ENCODE measurements at places on chromosomes 1 and 21. TPM values are rescaled to one million over a fixed set of nuclear protein-coding genes. Genes with fewer than 3 reads are reported as not detected.
A peak's percentile ranks its signal among the peaks of the same experiment; 100 is the strongest.

GRCh38 chr1:15334995-15335394 lies 74.7 kb upstream of the EFHD2 start:
- DNase-seq, result no peak

DNA sequence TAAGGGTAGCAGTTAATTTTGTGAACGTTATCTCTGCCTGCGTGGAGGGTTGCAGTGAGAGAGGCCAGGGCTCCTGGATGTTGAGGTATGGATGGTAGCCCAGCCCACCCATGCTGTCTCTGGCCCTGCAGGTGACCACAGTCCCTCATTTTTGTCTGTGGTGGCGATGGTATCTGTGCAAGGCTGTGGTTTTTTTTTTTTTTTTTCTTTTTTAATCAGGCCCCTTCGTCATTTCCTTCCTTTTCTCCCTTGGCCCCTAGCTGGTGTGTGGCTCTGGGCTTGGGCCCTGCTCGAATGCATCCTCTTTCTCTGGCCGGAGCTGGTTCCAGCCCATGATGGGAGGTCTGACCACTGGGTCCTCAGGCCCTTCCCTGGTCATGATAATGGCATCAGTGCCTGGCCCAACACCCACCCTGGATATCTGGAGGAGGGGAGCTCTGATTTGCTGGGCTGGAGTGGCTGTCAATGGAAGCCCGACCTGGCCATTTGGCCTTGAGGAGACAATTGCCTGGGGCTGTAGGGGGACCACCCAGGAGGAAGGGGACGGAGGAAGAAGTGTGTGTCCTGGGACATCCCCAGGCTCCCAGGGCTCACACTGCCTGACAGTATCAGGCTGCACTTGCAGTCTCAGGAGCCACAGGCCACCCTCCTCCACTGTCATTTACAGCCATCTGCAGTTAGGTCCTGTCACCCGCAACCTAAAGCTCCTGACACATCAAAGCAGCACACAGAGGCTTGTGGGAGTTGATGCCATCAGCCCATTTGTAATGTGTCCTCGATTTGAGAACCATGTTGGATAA lies 8.1 kb upstream of the RNF187 start:
- DNase-seq, result no peak

Gene FAM110D
- total RNA-seq, result not detected

DNA sequence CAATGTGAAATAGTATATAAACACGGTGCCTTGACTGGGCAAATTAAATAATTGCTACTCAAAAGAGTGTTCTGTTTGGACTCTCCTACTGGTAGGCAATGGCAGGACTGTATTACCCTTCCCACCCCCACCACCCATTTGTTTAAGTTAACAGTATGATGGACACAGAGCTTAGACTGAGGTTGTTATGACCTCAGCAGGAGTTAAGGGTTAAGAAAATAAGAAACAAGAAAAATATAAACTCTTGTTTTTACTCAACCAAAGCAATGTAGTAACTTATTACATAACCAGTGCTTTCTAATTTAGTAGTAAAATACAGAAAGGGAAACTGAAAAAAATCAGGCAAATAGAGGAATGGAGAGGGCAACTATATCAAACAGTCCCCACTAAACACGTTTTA lies 19.9 kb upstream of the SERPINC1 start:
- no peak for DNase-seq

DNA sequence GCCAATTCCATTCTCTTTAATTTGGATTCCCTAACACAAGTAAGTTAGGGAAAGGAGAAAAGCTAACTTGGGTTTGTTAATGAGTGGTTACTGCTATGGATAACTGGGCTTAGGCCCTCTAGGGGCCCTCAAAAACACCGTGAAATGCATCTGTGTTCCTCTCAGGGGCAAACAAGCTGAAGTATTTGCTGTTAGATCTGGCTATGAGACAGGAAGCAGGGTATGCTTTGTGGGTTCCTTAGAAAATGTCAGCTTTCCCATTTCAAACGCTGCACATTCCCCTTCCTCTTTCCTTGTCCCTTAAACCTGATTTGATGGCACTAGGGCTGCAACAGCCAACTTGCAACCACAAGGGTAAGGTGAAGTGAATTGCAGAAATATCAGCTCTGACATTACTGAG lies 5.7 kb upstream of the CAP1 start:
- DNase-seq, result peak; percentile 37

Gene UQCRHL
- total RNA-seq, result 0.69 TPM

DNA sequence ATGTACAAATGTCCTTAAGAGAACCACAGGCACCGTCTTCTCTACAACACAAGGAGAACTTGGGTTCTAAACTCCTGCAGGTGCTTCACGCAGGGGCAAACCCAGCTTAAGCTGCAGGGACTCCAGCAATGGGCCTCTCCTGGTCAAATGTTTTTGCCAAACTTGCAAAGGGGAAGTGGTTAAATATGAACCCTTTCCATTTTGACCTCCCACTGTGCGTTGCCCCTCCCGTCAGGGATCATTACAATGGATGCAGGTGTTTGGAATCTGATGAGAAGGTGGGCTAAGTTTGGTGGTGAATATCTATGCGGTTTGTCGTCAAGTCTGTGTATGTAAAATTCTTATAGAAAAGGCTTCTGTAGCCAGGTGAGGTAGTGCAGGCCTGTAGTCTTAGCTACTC lies 29.1 kb upstream of the SLC25A33 start:
- no peak for DNase-seq

DNA sequence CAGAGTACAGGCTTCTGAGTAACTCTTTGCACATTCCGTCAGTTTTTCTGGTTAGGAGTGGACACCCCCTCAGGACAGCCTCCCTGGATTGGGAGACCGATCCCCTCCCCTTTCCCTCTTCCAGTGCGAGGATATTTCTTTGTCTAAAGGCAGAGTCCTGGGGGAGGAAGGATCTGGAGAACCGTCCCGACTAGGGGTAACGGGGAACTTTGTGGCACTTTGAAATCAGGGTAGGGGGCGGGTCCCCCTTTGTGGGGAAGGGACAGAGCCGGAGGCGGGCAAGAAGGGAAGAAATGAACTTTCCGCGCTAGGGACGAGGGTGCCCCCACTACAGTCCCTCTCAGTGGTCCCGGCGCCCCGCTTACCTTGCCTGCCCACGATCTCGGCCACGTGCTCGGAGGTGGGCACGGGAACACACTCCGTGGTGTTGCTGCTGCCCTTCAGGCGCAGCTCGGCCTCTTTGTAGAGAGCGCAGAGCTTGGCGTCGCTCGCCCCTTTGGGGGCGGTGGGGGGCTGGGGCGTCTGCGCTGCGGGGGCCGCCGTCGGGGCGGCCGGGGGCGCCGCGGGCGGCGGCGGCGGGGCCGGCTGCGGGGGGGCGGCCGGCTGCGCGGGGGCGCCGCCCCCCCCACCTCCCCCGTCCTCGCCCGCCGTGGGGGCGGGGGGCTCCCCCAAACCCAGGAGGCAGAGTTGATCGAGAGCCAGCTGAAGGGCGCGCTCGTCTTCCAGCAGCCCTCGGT lies 917 bp downstream of the MEX3A start:
- no peak for DNase-seq

- no peak for DNase-seq
These were observed 674 bp downstream of the PPFIA4 start for GRCh38 chr1:203026666-203027663.

GRCh38 chr1:40684669-40685068 lies 6.8 kb upstream of the NFYC start:
- DNase-seq, result no peak

- DNase-seq, result no peak
These were observed 155.4 kb downstream of the PGBD5 start for GRCh38 chr1:230270559-230271281.

- DNase-seq, result no peak
These were observed 34.2 kb downstream of the SLC19A1 start for GRCh38 chr21:45507888-45508508.

- peak; percentile 31 for DNase-seq
These were observed 14.4 kb downstream of the FHAD1 start for GRCh38 chr1:15261155-15262002.

Gene PRRX1
- not detected for total RNA-seq

GRCh38 chr21:45596704-45597318 lies 46.7 kb upstream of the PCBP3 start:
- peak; percentile 80 for DNase-seq

DNA sequence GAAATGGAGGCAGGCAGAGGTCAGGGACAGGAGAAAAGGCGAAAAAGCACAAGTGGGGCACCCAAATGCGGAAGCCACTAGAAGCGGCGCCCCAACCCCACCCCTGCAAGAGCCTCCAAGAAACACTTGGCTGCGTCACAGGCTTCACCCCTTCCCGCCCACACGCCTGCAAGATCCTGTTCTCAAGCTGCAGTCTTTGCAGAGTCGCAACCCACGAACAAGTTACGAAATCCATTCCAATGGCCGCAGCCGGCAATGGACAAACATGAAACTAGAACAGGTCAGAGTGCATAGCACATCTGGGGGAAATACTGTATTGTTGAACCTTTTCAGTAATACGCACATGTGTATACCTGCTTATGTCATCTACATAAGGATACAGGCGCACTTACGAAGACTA lies 103.6 kb downstream of the PSMG1 start:
- DNase-seq, result no peak

DNA sequence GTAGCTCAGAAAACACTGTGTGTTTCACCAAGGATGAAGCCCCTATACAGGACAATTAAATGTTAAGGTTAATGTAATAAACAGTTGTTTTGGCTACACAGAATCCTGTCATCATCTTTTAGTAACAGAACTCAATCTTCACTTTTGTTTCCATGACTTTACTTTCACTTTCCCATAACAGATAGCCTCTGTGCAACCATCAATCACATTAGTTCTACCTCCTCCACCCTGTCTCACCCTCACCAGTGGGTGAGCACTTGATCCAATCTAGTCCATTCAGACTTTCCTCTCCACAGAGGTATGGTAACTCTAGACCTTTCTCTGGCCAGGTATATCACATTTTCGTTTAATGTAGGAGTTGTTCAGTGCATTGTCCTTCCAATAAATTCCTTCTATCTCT lies 1018.5 kb downstream of the ADGRL2 start:
- DNase-seq, result no peak

Gene PRCC
- total RNA-seq, result 53.2 TPM

DNA sequence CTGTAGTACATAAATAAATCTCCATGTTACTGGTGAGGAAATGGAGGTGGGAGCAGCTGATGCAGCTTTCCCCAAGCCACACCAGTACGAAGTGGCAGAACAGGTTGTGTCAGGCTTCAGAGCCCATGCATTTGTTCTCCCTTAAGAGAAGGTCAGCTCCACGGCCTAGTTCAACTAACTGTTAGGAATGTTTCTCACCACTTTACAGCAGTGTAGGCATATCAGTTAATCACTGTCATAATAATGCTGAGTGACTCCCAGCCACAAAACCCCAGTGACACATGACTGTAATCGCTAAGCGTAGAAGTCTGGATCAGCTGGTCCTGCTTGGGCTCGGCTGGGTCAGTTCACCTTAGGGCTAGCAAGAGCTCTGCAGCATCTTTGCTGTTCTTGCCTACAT lies 90.4 kb downstream of the VPS26C start:
- no peak for DNase-seq

- no peak for DNase-seq
These were observed 877.7 kb upstream of the PRMT6 start for GRCh38 chr1:106178791-106179190.

GRCh38 chr1:62687903-62688686 lies at the start of gene DOCK7:
TSS of gene DOCK7 (minus strand) at chr1:62688386. CDS start at chr1:62688264, 122 bp downstream.
- DNase-seq, result peak; percentile 25

DNA sequence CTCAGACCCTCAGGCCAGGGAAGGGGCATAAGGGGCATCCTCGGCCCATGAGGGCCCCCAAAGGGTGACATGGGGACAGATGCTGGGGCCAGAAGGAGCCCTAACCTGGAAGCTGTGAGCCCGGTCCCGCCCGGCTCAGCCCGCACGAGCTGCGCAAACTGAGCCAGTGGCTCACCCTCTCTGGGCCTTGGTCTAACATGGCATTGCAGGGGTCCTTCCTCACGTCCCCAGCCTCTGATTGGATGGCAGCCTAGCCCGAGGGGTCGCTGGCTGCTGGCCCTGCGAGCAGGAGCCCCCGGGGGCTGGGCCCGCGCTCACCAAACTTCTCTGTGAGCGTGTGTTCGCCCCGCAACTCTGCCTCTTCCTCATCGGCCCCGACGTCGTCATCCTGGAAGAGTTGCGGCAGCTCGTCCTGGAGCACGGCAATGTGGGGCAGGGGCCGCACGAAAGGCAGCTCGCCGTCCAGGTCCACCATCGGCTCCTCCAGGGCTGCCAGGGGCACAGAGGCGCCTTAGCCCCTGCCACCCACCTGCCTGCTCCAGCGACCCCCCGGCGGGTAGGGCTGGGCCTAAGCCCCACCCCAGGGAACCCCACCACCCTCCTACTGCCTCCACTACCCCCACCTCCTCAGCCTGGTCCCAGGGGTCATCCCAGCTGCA lies 54.4 kb downstream of the ARHGEF16 start:
- no peak for DNase-seq

DNA sequence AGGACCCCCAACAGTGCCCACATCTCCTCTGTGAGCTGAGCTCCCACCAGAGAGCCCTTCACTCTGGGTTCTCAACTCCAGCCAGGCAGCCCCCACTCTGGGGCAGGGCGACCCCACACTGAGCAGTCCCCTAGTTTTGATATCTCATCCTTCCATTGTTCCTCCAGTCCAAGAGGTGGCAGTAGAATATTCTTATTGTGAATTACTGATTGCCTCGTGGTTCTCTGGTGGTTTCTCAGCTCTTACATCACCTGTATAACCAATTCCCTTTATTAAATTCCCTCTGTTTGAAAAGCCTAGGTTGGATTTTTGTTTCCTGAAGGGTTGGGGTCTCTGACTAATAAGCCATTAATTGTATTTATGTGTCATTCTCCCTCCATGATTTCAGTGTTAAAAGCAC lies 407.5 kb downstream of the SETD4 start:
- no peak for DNase-seq

DNA sequence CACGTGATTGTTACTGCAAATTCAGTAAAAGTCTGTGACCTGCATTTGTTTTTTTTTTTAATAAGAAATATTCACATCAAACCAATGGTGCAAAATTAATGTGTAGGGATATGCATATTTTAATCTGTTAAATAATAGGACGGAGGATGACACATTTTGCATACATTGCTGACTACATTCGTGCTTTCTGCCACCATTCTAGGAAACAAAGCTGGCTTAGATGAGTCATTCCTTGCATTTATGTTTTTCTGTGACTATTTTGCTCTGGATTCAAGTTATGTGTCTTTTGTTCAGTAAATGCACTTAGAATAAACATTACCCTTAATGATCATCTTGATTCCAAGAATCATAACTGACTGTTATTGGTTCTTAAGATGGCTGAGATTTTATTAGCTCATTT lies 23.9 kb upstream of the CYYR1 start:
- no peak for DNase-seq

Gene PRAMEF26
- total RNA-seq, result not detected

Gene SLC44A5
- not detected for total RNA-seq

Gene DDAH1
- total RNA-seq, result 0.23 TPM

DNA sequence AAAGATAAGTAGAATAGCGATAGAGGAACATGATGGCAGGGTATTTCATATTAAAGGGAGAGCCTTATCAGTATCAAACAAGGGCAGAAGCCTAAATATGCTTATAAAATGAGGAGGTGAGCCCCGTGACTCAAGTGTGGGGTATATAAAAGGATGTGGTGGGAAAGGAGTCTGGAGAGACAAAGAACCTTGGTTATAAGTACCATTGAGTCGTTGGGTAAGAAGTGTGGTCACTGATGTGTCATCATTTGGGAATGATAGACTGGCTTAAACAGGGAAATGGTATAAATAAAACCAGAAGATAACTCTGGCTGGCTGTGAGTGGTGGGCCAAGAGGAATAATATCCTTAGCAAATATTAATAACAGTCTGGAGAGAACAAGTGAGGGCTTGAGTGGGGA lies 10.9 kb upstream of the CD5L start:
- DNase-seq, result no peak

GRCh38 chr1:167899253-167899681 lies 14.7 kb downstream of the ADCY10 start:
- no peak for DNase-seq

Gene GALNT2
- 31.1 TPM for total RNA-seq

Data from naive thymus-derived CD4-positive, alpha-beta T cell (primary cell).